ENCODE measurements at places on chromosomes 11 and 22.

DNA sequence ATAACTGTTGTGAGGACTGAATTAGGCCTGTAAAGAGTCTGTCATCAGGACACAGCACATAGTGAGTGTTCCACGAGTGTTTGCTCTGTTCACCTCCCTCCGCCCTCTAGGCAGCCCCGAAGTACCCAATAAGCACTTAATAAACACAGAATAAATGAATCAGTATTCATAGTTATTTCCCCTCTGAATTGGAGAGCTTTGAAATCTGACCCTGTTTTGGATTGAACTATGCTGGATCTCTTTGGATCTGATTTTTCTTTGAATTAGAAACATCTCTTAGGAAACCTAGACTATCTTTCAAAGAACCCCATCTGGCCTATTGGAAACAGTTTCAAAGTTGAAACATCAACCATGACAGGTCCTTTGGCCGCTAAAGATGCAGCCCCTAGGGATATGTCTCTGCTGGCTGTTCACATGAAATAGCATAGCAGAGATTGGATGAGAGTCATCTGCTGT, 615.5 kb downstream of the NTM start:
- DNase-seq, result no peak

DNA sequence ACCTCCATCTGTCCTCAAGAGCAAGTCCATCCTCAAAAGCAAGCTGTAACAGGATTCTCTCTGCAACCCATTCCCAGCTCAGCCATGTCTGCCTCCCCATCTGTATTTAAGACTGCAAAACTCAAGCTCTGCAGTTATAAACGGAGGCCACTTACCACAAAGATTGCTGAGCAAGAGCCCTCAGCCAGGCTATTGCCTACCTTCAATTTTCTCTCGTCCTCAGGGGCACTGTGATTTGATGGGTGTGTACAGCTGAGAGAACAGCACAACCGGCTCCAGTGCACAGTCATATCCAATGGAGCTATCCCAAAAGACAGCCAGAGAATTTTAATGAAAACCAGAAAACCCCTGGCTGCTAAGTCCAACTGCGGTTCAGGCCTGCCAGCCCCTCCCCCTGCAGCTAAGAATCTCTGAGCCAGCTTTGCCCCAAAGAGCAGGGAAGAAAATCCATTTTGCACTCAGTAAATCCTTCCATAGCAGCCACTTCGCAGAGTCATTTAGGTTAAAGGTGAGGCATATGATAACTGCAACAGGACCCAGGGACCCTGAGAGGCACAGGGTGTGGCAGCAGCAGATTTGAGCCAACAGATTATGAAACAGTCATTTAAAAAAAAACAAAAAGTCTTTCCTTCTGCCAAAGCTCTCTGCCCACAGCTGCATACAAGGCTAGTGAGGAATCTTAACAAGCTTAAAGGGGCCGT, 37.6 kb downstream of the RAB30 start:
- no peak for DNase-seq

- DNase-seq, result no peak
Observed at GRCh38 chr22:49869845-49870712, 16.4 kb downstream of the ZBED4 start.

GRCh38 chr11:16505481-16505880, 149.1 kb upstream of the SOX6 start:
- no peak for DNase-seq

GRCh38 chr22:48234011-48234410, 1471.6 kb downstream of the TBC1D22A start:
- no peak for DNase-seq

Data from stimulated activated CD4-positive, alpha-beta T cell treated with anti-CD3 and anti-CD28 coated beads, Interleukin-12 subunit alpha, Interleukin-12 subunit beta, amount 100 ng/mL, for 4 hours (primary cell).